SK-N-SH treated with all-trans-retinoic acid at 6 μM for 48 hours (cell line): ENCODE measurements at places on chromosomes 3 and 15.

DNA sequence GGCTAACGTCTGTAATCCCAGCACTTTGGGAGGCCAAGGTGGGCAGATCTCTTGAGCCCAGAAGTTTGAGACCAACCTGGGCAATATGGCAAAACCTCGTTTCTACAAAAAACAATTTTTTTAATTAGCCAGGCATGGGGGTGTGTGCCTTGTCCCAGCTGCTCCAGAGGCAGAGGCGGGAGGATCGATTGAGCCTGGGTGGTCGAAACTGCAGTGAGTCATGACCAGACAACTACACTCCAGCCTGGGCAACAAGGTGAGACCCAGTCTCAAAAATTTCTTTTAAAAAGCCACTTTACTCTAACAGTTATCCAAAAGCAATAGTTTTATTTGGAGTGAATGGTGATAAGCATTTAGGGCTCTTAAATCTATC, 12.5 kb downstream of the TRIM59 start:
- ATAC-seq, result peak; percentile 26; the same call in 1 of the 3 replicates

- ATAC-seq, result no peak
Measured at GRCh38 chr3:177108648-177109047, 88.6 kb downstream of the TBL1XR1 start.

DNA sequence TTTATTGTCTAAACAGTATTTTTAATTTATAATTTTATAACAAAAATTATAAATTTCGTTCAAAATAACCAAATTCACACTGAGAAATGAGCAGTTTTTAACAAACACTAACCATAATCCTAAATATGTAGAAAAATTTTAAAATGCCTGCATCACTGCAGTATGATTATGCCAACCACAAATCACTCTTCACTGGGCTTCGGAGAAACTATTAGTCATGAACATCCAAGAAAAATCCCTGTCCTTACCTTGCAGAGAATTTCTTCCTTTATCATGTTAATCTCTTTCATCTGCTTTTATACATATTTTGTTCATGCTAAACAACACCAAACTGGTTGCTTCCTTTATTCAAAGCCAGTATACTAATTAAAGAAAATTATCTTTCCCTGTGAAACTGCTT, 511.0 kb upstream of the ALCAM start:
- no peak for ATAC-seq

GRCh38 chr3:29441422-29441821, 160.6 kb downstream of the RBMS3 start:
- no peak for ATAC-seq

- no peak for ATAC-seq
Measured at GRCh38 chr3:169945313-169945712, 21.3 kb upstream of the SEC62 start.

- ATAC-seq, result no peak
Measured at GRCh38 chr3:194880940-194881925, 195.6 kb downstream of the FAM43A start.

GRCh38 chr15:62933386-62933785, 109.2 kb upstream of the TPM1 start:
- ATAC-seq, result no peak

- ATAC-seq, result peak; percentile 50
Measured at GRCh38 chr3:13072600-13073325, 466 bp downstream of the IQSEC1 start.

DNA sequence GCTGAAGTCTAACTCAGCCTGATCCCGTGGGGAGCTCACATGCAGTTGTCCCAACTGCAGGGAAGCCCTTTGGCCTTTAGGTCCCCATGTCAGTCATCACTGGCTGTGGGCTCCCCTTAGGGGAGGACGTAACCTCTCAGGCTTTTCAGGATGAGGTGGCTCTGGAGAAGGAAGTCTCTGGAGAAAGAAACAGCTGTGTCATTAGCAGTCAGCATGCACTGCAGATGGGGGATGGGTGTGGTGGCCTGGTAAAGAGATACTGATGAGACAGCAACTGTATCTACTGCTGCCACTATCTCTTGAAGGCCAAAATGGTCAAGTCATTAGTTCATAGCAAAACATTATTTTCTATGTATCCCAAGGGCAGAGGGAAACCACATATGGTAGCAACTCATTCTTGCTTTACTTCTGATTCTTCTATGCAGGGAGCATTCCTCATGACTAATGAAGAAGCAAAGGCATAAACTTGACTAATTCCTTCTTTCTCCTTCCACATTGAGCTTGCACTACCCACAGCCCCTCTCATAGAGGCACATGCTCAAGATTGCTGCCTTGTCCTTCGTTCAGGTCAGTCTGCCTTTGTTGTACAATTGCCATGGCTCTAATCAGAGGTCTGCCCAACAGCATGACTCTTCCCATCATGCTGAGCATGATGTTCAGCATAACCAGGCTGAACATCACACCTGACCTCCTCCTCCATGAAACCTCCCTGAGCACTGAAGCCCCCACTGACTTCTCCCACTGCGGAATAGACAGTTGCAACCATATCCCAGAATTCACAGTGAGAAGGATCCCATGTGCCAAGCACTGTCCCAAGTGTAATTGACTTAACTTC, 47.8 kb upstream of the TMEM158 start:
- no peak for ATAC-seq

DNA sequence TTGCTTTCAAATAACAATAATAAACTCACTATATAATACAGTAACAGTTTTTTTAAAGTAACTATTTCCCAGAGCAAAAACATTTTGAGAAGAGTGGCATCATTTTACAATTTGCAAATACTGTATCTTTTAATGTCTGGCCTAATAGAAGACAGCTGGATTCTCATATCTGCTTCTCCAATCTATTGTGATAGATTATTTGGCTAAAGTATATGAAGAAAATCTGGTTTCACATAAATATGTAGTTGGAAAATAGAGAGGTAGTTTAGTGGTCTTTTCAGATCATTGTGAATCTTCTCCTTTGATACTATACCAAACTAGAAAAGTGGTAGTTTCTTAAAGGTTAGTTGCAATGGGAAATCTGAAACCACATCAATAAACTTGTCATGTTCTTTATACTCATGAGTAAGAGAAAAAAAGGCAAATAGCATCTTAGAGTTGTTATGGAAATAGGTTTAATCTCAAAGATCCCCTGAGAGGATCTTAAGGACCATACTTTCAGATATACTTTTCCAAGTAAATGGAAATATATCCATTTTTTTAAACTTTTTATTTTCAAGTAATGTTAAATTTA, 124.8 kb upstream of the NR2E3 start:
- peak; percentile 12; the same call in 1 of the 3 replicates for ATAC-seq

- ATAC-seq, result no peak
Measured at GRCh38 chr15:23472678-23473077, 25.6 kb upstream of the GOLGA6L2 start.

DNA sequence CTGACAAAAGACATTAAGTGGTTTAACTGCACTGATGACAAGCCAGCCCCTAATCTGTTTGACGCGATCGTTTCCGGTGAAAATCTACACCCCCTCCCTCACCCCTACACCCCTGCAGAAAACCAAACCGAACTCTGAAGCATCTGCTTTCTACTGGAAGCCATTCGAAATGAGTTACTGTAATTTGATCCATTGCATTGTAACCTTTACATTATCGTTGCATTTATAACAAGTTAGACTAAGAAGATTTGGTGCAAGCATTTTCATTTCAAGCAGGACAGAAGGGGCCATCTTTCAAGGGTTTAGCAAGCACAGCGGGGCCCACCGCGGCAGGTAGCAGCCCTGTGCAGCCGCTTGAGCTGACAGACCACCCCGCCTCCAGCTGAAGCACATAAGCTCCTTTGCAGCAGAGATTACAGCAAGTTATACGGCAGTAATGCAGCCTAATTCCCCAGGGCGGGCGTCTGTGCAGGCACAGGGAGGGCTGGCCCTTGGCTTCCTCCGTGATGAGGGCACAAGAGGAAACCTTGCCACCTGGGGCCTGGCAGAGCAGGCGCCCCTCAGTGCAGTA, 79.3 kb downstream of the CHSY1 start:
- no peak; the same call in 1 of the 3 replicates for ATAC-seq

- ATAC-seq, result no peak
Measured at GRCh38 chr15:63191895-63192618, 2.7 kb downstream of the RAB8B start.
